Astrocyte (in vitro differentiated cells and primary cell): ENCODE measurements at places on chromosomes 6 and 20.
A peak's percentile ranks its signal among the peaks of the same experiment; 100 is the strongest.

GRCh38 chr20:17871886-17872285, 96.7 kb downstream of the SNX5 start:
- DNase-seq: no peak

DNA sequence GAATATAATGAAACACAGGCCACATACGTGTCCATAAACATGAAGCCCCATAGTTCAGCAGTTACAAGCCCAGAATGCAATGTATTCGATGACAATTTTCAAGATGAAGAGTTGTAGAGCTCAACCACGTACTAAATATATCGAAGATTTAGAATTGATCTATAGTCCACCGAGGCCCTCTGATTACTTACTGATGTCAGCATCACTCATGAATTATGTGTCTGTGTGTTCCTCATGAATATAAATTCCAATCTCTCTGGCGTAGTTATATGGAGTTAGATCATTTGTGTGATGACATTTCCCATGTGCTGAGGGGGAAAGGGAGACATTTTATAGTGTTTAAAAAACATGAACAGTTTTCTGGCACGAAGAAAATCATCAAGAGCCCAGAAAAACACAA, 97.5 kb downstream of the PFDN4 start:
- no peak for DNase-seq

DNA sequence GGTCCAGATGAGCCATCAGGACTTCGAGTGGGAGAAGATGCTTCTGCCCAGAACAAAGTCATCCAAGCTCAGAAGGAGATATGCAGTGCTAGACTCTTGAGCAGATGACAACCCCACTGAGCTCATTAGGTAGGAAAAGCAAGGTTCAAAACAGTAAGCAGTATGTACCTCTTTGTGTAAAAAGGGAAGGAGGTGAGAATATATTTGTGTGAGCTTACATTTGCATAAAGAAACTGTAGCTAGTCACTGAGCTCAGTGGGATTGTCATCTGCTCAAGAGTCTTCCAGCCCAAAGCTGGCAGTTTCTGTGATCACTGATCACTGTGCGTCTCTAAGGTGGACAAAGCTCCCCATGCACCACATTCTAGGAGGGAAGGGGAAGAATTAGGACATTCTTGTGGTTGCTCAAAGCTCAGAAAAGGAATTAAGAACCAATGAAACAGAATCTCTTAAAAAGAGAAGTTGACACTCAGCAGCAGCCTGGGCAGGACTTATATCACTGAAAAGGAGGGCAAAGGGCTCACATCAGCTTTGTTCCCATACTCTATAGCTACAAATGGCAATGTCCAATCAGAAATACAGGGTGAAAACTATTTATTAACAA, 90.0 kb upstream of the MAFB start:
- DNase-seq: no peak

GRCh38 chr20:2521369-2522305, 12.9 kb upstream of the ZNF343 start:
- DNase-seq: no peak

- DNase-seq: no peak
Measured at GRCh38 chr6:166341977-166342348, 382 bp downstream of the SFT2D1 start.

- no peak for DNase-seq
Measured at GRCh38 chr6:132495604-132496079, 17.3 kb downstream of the STX7 start.

DNA sequence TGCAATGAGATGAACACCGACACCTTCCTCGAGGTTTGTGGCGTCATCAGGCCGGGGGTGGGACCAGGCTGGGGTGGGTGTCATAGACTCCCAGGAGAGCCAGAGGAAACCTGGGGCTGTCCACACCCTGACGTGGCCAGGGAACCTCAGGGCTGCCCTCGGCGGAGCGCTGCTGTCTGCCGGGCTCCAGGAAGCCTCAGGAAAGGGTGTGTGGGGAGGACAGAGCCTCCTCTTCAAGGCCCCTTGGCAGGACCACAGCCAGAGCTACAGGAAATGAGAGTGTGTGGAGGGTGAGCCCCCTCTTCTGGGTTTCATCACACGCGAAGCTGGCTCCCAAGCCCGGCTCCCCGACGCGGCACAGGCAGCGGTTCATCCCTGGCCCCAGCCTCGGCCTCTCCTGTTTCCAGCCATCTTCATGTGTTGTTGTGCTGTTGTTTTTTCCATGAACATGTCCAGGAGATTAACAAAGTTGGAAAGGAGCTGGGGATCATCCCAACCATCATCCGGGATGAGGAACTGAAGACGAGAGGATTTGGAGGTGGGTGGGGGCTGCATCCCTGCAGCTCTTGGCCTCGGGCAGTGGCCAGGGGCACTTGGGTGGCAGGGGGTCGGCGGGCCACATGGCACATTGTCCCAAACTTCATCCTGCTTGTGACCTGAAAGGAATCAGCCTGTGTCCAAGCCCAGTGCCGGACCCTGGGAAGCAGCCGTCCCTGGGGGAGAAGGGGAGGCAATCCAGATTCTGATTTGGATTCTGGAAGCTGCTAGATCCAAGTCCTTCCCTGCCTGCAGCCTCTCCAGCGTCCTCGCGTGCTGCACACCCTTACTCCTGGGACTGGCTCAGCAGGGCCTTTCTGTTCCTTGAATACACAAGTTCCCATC, 6.4 kb downstream of the NPEPL1 start:
- no peak for DNase-seq

DNA sequence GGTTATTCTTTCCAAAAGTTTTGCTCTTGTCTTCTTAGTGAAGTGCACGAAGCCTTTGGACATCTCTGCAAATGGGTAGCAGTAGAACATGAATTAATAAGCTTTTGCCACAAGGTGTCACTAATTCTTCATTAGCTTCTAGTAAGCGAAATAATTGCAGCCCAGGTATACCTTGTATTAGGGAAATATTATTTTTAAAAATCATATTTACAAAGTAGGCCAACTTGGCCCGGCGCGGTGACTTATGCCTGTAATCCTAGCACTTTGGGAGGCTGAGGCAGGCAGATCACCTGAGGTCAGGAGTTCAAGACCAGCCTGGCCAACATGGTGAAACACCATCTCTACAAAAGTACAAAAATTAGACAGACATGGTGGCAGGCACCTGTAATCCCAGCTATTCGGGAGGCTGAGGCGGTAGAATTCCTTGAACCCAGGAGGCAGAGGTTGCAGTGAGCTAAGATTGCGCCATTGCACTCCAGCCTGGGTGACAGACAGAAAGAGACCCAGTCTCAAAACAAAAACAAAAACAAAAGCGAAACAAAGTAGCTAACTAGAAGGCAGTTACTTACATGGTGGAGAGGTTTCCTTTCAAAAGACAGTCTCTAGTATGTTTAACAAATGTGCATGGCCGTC, 8.8 kb upstream of the RSPH3 start:
- peak; percentile 5 for DNase-seq

DNA sequence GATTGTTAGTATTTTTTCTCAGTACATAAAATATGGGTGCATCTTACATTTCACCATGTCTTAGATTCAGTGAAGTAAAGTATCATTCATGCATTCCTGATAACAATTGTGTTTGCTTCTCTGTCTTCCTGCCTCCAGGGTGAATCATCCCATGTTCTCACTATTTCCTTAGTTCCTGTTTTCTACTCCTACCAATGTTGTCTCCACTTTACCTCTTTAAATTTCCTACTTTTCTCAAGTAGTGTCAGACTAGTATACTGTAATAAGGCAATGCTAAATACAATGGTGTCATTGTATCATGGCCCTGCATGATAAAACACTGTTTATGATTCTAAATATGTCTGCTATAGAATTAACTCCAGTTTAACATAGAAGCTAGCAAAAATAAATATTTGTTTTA, 37.4 kb upstream of the GABRR1 start:
- no peak for DNase-seq

GRCh38 chr6:57224769-57225515, 2.8 kb upstream of the RAB23 start:
- DNase-seq: peak; percentile 57

GRCh38 chr6:153959276-153959675, 79.8 kb upstream of the OPRM1 start:
- no peak for DNase-seq

- DNase-seq: no peak
Measured at GRCh38 chr20:17497821-17498580, 33.2 kb downstream of the BFSP1 start.

DNA sequence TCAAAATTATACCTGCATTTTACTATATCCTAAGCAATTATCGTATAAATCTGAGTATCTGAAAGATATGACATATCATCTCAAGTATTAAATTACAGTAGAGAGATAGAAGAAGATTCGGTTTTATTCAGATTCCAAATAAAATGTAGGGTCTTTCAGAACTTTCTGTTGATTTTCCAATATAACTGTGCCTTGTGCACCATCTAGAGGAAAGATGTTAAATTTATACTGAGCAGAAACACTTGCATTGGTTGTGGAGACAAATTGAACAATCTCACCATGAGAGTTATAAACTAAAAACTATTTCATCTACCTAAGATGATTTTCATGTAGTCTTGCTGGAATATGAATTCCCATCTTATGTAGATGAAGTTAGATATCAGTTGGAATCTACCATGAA, 26.8 kb upstream of the HSF2 start:
- DNase-seq: no peak

DNA sequence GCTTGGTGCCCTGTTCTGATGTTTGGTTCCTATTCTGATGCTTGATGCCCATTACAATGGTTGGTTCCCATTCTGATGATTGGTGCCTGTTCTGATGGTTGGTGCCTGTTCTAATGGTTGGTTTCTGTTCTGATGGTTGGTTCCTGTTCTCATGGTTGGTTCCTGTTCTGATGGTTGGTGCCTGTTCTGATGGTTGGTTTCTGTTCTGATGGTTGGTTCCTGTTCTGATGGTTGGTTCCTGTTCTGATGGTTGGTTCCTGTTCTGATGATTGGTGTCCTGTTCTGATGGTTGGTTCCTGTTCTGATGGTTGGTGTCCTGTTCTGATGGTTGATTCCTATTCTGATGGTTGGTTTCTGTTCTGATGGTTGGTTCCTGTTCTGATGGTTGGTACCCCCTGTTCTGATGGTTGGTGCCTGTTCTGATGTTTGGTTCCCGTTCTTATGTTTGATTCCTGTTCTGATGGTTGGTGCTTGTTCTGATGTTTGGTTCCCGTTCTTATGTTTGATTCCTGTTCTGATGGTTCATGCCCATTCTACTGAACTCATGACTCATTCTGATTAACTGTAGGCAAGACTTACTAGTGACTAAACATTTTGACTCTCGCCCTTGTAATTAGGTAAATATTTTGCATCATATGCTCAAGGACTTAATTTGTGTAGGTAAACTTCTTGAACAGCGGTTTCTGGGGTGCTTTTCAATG, 146.2 kb downstream of the DLL1 start:
- DNase-seq: no peak

DNA sequence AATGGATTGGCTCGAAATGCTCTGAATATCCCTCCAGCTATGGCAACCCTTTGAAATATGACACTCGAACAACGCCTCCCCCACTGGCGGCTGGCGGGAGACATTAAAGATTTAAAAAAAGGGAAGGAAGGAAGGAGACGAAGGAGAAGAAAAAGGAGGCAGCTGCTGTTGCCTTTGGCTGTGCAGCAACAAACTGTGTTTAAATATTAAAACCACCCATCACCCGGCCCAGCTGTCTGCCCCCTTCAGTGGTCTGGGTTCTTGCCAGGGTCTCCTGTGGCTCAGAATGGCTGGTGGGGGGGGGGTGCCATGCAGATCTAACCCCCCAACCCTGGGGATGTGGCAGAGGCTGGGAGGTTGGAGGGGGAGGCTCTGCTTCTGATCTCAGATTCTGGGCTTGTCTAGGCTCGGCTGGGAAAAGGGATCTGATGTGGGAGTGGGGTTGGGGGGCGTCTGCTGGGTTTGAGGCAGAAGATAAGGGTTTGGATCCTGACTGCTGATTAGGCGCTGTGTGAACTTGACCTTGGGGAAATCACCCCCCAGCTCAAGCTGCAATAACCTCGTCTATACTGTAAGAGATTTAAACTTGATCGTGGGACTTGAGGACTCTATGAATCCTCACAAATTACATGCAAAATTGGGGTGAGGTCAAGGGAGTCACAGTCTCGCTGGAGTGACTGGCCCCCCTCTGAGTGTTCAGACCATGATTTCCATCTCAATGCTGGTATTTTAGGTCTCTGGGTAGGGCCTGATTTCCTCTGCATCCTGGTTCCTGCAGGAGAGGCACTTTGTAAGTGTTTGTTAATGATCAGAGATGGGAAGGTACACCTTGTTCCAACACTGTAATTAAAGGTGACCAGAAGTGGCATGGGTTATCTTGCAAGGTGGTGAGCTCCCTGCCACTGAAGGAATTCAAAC, 40.3 kb upstream of the BLCAP start:
- DNase-seq: no peak

DNA sequence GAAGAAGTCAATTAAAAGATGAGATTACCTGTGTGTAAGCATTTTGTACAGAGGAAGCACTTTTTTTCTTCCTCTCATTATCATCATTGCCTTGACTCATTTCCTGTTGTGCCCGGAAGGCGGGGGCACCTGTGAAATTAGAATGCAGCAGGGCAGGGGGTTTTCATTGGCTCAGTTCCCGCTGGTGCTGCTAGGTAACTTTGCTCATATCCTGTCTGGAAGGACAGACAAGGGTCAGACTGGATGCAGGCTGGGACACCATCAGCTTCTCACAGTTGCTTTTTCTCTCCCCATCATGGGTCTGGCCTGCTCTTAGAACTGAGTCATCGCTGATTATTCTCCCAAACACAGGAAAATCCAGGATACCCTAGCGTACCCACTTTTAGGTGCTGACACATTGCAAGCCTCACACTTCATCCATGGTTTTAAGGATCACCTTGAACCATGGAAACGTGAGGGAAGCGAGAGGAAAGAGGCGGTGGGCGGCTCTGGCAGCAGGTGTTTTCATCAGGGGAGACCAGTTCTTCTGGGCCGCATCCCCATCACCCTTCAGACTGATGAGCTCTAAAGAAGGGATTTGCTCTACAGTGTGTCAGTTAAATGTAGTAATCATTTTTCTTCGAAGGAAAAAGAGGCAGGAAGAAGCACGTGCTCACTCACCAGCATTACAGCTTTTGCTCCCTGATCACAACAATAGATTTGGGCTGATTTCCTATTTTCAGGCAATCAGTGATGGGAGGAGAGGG, 195.7 kb upstream of the SASH1 start:
- peak; percentile 54 for DNase-seq

GRCh38 chr20:38199501-38200390, 34.7 kb upstream of the TGM2 start:
- DNase-seq: peak; percentile 81

GRCh38 chr6:166515072-166515810, 71.2 kb downstream of the RAMACL start:
- DNase-seq: peak; percentile 77

DNA sequence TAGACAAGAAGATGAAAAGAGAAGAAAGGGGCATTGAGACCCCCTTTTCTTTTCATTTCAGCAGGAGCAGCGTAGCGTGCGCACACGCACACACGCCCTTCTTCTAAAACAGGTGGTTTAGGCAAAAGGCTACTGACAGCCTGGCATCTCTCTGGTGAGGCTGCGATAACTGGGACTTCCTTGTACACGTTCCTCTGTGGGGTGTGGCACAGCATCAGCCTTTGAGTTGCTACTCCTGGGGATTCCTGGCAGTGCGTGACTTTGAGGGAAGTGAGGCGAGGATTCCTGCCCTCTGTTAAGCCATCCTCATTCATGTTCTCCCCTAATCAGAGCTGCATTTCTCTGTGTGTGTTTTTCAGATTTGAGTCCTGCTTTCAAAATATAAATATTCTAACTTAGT, 94.7 kb downstream of the TMEM170B start:
- peak; percentile 57 for DNase-seq
